Activated CD4-positive, alpha-beta T cell treated with anti-CD3 and anti-CD28 coated beads, Interleukin-2, amount 10 ng/mL, durations not matched to agents 24 days and 14 days (primary cell): ENCODE measurements at places on chromosomes 7 and 10. TPM values are rescaled to one million over a fixed set of nuclear protein-coding genes. Genes with fewer than 3 reads are reported as not detected.

STEAP1 gene
- total RNA-seq, result 1.1 and 1.4 TPM in 2 replicates

TMEM225B gene
- total RNA-seq, result 0.50 and 0.61 TPM in 2 replicates

NFE2L3 gene
- total RNA-seq, result 67.8 and 68.7 TPM in 2 replicates

FAM25G gene
- total RNA-seq, result not detected in 2 replicates
